ENCODE measurements at places on chromosomes 1 and 21.

GRCh38 chr1:173406783-173407230 is 70.3 kb upstream of the PRDX6 start:
- peak overlapping the region; percentile 33 for H3K4me3 ChIP-seq
- no peak for DNase-seq
- H3K27me3 ChIP-seq = no peaks in the 10 kb centered on the region
- H3K4me1 ChIP-seq = peaks cover 7% of the 10 kb centered on the region
- H3K27ac ChIP-seq = no peak overlapping the region
- H3K36me3 ChIP-seq = no peaks in the 10 kb centered on the region

GRCh38 chr1:117928881-117929342 is 509 bp downstream of the GDAP2 start:
- peak; percentile 54 for DNase-seq
- peak overlapping the region; percentile 98 for H3K4me3 ChIP-seq
- no peaks in the 10 kb centered on the region for H3K27me3 ChIP-seq
- H3K4me1 ChIP-seq = peaks cover 58% of the 10 kb centered on the region

DNA sequence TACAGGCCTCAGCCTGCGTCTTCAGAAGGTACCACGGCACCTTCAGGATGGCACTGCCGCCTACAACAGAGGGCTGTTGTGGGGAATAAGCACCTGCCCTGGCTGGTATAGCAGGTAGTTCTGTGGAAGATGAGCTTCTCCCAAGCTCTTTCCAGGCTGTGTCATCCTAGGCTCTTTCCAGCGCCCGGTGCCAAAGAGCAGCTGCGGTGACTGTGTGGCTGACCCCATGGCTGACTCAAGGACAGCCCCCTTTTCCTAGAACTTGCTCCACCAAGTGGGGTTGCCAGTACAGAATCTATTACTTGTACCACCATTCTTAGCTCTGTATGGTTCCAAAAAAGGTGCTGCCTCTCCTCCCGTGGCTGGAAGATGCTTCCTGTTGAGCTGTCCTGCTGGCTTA is 21.9 kb upstream of the EVA1B start:
- H3K4me1 ChIP-seq = peaks cover 20% of the 10 kb centered on the region
- no peak for DNase-seq
- H3K36me3 ChIP-seq = peaks cover 60% of the 10 kb centered on the region
- H3K4me3 ChIP-seq = no peak overlapping the region

GRCh38 chr1:172779491-172779890 is 120.6 kb downstream of the FASLG start:
- no peaks in the 10 kb centered on the region for H3K27me3 ChIP-seq
- no peak for DNase-seq
- H3K4me3 ChIP-seq = no peak overlapping the region
- no peaks in the 10 kb centered on the region for H3K36me3 ChIP-seq
- H3K4me1 ChIP-seq = no peaks in the 10 kb centered on the region
- H3K27ac ChIP-seq = no peak overlapping the region

DNA sequence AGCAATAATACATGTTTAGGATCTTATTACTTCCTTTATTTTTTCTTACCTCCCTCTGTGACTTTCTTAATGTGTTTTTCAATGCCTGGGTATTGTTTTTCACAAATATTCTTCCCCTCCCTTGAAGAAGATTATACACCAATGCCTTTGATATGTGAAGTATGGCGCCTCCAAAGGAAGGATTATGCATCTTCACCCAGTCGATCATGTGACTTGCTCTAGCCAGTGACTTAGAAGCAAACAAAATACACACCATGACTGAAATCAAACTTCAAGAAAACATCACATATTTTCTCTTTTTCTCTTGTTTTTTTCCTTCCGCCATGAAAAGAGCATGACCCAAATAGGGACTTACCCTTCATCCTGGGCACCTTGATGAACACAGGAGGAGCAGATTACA is 297.1 kb downstream of the NCAM2 start:
- no peak overlapping the region for H3K4me3 ChIP-seq
- no peaks in the 10 kb centered on the region for H3K4me1 ChIP-seq
- no peaks in the 10 kb centered on the region for H3K36me3 ChIP-seq

DNA sequence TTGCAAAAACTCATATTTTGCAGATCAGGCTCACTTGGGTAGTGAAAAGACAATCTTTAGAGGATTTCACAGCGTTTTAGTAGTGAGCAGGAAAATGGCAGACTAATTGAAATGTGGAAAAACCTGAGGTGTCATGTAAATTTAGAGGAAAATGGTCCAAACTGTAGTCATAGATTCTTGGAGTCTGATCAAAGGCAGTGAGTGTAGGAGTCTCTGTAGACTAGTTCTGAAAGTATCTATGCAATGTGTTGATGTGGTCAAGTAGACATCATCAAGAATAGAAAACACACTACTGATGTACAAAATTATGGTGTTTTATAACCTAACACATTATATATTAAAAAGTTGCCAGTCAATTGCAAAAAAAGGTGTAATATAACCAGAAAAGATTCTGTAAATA is 143.2 kb upstream of the C1orf105 start:
- H3K36me3 ChIP-seq = no peaks in the 10 kb centered on the region
- H3K4me3 ChIP-seq = no peak overlapping the region
- H3K27ac ChIP-seq = no peak overlapping the region
- peaks cover 5% of the 10 kb centered on the region for H3K4me1 ChIP-seq
- DNase-seq = no peak

DNA sequence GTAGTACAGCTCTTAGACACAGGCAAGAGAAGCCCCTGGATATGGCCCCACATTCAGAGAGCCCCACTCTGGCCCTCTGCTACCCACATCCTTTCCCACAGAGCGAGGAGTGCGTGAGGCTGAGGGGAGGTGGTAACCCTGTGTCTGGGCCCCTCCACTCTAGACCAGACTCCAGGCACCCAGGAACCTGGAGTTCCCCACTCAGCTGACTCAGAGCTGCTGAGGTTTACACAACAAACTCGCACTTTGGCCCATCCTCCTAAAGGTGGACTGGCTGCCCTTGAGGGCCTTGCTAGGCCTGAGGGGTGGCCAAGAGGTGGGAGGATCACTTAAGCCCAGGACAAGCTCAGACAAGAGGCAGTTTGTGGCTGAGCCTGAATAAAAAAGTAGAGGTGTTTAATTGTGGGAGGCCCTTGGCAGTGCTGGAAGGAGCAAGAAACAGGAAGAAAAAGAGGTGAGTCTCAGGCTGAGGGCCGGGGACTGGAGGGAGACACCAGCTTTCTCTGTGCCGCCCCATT is 10.7 kb downstream of the MR1 start:
- H3K36me3 ChIP-seq = no peaks in the 10 kb centered on the region
- H3K4me3 ChIP-seq = no peak overlapping the region
- H3K27me3 ChIP-seq = no peaks in the 10 kb centered on the region
- peak; percentile 30 for DNase-seq
- no peak overlapping the region for H3K27ac ChIP-seq
- H3K4me1 ChIP-seq = peaks cover 14% of the 10 kb centered on the region

GRCh38 chr1:91151702-91152101 is 129.9 kb upstream of the ZNF644 start:
- DNase-seq = no peak
- no peak overlapping the region for H3K4me3 ChIP-seq
- no peaks in the 10 kb centered on the region for H3K4me1 ChIP-seq
- H3K27me3 ChIP-seq = peaks cover 5% of the 10 kb centered on the region
- no peak overlapping the region for H3K27ac ChIP-seq

- no peaks in the 10 kb centered on the region for H3K4me1 ChIP-seq
- H3K36me3 ChIP-seq = no peaks in the 10 kb centered on the region
- H3K27me3 ChIP-seq = no peaks in the 10 kb centered on the region
- DNase-seq = no peak
- no peak overlapping the region for H3K27ac ChIP-seq
Observed at GRCh38 chr1:106699433-106699832, 357.0 kb upstream of the PRMT6 start.

DNA sequence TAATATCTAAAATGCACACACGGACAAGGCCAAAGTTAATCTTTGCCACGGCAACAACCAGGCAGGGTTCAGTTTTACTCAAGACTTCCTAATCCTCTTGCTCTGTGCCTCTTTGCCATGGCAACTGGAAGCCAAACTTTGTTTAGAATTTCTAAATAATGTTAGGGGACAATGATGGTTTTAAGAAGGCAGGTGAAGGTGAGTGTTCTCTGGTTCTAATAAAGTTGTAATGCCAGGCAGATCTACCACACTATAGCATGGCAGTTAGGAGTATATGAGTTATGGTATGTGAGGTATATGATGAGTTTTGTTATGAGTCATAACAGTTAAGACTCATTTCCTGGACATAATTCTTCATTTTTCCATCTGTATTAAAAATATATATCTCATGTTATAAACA is 2.7 kb downstream of the PTPRC start:
- no peak for DNase-seq
- H3K36me3 ChIP-seq = no peaks in the 10 kb centered on the region
- H3K27me3 ChIP-seq = no peaks in the 10 kb centered on the region
- no peaks in the 10 kb centered on the region for H3K4me1 ChIP-seq

DNA sequence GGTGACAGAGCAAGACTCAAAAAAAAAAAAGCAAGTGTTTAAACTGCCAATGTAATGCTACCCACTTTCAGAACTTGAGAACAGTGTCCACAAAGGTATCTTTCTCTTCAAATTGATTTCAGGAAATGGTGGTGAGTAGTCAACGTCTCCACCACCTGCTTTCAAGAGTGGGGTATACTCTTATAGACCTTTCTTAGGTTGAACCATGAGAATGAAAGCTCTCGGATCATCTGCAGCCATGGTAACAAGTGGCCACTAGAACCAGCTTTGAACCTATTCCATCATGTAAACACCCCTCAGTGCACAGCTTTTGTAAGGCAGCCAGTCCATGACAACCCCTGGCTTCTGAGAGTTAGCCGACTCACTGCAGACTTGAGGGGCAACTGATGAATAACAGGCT is 107.4 kb downstream of the NTPCR start:
- H3K4me3 ChIP-seq = no peak overlapping the region
- H3K27me3 ChIP-seq = no peaks in the 10 kb centered on the region
- H3K36me3 ChIP-seq = no peaks in the 10 kb centered on the region
- no peak for DNase-seq
- H3K4me1 ChIP-seq = no peaks in the 10 kb centered on the region

DNA sequence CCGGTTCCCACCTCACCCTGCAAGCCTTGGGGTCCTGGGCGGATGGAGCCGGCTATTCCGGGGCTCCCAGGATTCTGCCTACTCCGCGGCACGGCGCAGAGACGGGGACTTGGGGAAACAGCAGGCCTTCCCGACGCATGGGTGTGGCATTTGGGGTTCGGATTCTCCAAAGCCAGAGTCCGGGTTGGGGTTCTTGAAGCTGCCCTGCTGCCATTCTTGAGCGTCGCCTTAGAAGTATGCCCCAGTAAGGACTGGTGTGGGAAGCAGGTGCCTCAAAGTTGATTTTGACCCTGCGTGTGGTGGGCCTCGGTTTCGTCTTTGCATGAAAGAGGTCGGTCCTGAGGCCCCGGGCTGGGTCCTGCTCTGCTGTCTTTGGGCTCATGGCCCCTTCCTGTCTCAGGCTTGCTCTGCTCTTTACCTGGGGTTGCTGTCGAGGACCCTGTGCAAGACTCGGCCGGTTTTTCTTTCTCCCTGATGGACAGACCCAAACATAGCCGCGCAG is 696 bp downstream of the GUK1 start:
- no peak for DNase-seq
- H3K36me3 ChIP-seq = peaks cover 8% of the 10 kb centered on the region
- H3K4me3 ChIP-seq = peak overlapping the region; percentile 94
- H3K4me1 ChIP-seq = peaks cover 54% of the 10 kb centered on the region

- no peak overlapping the region for H3K4me3 ChIP-seq
- peaks cover under 1% of the 10 kb centered on the region for H3K4me1 ChIP-seq
- H3K27ac ChIP-seq = no peak overlapping the region
- no peaks in the 10 kb centered on the region for H3K27me3 ChIP-seq
- peaks cover 9% of the 10 kb centered on the region for H3K36me3 ChIP-seq
Observed at GRCh38 chr1:235402457-235403200, 35.4 kb downstream of the TBCE start.

GRCh38 chr1:151832318-151832980 is 847 bp upstream of the RORC start:
- H3K4me1 ChIP-seq = peaks cover 66% of the 10 kb centered on the region
- H3K4me3 ChIP-seq = peak overlapping the region; percentile 42
- DNase-seq = peak; percentile 93
- peaks cover 45% of the 10 kb centered on the region for H3K27me3 ChIP-seq

DNA sequence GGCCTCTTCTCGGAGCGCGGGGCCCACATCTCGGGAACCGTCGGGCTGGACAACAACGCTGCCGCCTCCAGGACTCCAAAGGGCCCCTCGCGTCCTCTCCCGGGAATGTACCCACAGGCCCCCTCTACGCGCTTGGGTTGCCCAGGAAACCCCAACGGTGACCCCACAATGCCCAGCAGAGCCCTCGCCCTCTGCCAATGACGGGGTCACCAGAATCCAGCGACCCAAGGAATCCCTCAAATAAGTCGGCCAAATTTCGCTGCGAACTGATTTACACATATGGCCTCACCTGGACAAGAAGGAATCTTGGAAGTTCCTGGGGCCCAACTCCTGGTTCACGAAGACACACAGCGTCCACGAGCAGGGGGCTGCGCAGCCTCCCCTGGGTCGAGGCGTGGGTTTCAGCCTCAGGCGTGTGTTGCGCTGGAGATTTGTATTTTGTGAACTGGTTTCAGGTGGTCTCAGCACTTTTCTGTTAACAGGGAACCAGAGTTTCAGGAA is 78.1 kb downstream of the DESI2 start:
- H3K27me3 ChIP-seq = no peaks in the 10 kb centered on the region
- H3K4me3 ChIP-seq = peak overlapping the region; percentile 61
- H3K4me1 ChIP-seq = peaks cover 17% of the 10 kb centered on the region
- H3K36me3 ChIP-seq = no peaks in the 10 kb centered on the region

DNA sequence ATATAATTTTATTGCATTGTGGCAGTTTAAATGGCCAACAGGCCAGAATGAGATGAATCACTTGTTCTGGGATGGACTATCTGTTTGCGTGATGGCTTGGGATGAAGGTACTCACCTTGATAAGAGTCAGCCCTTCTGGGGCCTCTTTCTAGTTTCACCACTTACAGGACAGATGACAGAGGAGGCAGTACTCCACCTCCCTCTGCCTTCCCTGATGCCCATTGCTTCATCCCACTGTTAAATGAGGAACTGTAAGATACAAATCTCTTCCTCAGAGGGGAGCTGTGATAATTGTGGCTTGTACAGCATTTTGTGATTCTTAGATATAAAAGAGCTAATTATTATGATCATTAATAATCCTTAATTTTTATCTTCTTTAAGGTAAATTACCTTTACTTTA is 3.7 kb upstream of the TCHH start:
- no peaks in the 10 kb centered on the region for H3K36me3 ChIP-seq
- no peak for DNase-seq
- H3K4me1 ChIP-seq = no peaks in the 10 kb centered on the region
- peaks cover 71% of the 10 kb centered on the region for H3K27me3 ChIP-seq
- no peak overlapping the region for H3K27ac ChIP-seq

- H3K36me3 ChIP-seq = no peaks in the 10 kb centered on the region
- peak; percentile 24 for DNase-seq
- no peak overlapping the region for H3K4me3 ChIP-seq
Observed at GRCh38 chr1:215720126-215720525, 153.0 kb downstream of the KCTD3 start.

Measured in stomach (tissue), 19 donors.